Activated CD4-positive, alpha-beta T cell treated with anti-CD3 and anti-CD28 coated beads, Interleukin-2, Interleukin-4, amounts not matched to agents 100 ng/mL and 50 ng/mL, durations not matched to agents 16 hours and 8 hours (primary cell): ENCODE measurements at places on chromosomes 4 and X.
A peak's percentile ranks its signal among the peaks of the same experiment; 100 is the strongest.

DNA sequence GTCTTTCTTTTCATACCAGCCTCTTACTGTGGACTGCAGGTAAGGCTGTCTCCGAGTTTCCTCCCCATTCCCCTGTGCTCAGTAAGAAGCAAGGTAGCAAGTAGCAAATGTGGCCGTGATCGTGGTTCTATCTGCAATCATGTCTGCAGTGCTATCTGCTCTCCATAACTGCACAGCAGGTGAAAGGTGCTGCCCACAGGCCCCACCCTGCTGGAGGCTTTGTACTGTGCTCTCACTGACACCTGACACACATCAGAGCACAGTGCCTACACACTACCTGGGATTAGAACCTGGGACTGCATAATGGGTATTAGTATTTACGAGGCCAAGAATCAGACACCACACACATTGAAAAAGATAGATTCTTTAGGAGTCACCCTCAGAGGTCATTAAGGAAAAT, 15.3 kb downstream of the PGRMC1 start:
- no peak for DNase-seq

DNA sequence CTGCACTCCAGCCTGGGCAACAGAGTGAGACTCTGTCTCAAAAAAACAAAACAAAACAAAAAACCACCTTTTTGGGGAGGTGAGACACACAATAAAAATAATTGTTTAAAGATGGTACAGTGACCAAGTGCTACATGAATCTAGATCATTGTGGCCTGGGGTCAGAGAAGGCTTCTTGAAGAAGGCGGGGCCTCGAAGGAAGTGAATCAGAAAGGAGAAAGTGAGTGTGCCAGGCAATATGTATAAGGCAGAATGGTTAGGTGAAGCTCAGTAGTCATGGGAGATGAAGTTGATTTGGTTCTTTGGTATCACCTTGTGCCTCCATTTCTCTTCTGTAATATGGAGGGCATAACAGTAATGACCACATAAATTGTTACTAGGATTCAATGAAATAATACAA, 58.9 kb downstream of the DOCK11 start:
- DNase-seq, result no peak

DNA sequence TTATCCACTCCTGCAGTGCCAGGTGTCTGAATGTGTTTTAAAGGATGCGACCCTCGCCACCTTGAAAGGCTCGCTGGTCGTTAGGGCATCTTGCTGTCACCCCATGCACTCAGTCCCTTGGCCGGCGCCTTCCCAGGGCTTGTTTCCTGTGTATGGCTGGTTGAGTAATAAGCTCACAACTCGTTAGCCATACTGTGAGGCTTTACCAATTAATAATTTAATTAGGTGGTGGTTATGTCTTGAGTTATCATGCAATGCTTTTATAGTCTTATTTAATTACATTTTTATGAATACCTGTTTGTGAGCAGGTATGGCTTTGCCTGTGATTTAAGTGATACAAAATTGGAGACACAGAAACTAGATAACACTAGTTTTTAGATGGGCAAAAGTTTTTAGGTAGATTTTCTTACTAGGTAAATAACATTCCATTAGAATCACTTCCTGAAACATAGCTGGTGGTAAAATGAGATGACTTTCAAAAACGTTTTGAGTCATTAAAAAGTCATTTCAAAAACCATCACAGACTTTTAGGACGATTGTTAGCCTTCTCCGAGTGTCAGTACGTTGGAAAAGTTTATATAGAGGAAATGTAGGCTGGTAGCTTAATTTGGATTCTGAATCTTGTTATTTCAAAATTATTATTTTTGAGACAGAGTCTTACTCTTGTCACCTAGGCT, 18.2 kb downstream of the PTTG2 start:
- DNase-seq, result peak; percentile 36

DNA sequence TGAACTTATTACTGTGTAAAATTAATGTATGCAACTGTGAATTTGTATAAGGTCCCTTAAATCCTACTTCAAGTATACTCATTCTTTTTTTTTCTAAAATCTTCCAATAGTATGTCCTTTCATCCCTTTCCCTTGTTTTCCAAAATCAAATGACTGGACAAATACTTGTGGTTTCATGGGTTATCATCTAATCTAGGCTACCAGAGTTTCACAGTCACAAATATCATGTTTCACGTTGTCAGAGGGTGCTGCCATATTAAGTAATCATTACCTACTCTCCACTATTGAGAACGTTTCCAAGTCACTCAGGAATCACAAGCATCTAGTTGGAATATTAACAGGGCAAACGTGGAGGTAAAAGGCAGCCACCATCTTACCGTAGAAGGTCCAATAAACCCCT, 1235.0 kb upstream of the TENM3 start:
- no peak for DNase-seq

DNA sequence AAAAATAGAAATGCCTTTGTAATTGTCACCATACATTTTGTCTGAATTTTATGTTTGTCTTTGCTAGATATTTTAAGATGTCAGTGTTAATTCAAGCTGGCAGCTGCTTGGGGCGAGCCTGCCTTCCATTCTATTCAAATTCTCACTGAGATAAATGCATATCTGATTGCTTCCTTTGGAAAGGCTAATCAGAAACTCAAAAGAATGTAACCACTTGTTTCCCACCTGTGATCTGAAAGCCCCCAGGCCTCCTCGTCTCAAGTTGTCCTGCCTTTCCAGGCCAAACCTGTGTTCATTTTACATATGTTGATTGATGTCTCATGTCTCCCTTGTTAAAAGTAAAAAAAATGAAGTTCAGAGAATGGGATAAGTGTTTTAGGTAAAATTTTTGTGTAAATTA, 318.7 kb upstream of the TECRL start:
- DNase-seq, result no peak

DNA sequence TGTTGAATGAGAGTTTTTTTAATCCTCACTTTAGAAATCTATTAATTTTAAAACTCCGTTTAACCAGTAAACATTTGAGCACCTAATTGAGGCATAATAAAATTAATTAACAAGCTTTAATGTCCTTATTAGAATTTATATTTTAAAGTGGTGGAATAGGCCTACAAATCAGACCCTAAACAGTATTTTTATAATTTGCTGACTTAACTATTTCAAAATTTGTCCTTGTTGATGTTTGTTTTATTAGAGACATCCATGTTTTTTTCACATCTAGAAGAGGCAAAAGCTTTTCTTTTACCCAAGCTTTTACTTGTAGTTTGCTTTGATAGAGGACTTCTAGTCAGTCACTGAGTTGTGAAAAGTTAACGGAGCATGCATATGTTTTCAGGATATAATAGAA, 3.8 kb downstream of the SAP30 start:
- DNase-seq, result no peak

DNA sequence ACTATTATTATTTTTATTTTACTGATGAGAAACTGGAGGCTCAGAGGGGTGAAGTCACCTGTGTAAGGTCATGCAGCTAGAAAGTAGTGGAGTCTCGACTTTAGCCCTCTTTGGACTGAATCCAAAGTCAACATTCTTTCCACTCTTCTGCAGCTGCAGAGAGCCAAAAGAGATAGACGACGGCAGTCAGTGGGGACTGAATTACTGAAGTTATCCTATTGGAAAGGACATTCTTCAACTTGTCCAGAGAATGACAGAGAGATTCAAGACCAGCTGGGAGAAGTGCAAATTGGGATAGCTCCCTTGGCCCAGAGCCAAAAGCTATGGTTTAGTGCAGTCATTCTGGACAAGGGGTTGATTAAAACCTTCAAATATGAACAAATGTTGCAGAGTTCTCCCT, 42.5 kb downstream of the VGLL1 start:
- DNase-seq, result no peak

GRCh38 chrX:56031409-56031808, 200.7 kb upstream of the KLF8 start:
- no peak for DNase-seq

DNA sequence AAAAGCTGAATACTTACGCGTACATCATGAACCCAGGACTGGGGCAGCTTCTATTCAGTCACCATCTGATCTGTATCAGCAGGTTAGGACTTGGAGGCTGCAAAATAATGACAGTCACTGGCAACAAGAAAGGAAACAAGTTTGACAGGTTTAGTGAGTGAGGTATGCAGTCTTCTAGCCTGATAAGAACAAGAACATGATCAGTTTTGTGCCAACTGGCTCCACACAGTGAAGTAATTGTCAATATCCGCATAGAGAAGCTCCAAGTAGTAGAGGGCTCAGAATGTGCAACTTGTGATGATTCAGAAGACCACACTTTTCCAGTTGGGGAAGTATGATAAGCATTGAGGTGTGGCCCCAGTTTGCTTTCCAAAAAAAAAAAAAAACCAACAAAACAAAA, at the start of gene TMPRSS11F:
TMPRSS11F (minus strand) TSS at position 77 of the 400 bp plus-strand sequence; CDS start at position 28, 49 bp downstream.
- no peak for DNase-seq

DNA sequence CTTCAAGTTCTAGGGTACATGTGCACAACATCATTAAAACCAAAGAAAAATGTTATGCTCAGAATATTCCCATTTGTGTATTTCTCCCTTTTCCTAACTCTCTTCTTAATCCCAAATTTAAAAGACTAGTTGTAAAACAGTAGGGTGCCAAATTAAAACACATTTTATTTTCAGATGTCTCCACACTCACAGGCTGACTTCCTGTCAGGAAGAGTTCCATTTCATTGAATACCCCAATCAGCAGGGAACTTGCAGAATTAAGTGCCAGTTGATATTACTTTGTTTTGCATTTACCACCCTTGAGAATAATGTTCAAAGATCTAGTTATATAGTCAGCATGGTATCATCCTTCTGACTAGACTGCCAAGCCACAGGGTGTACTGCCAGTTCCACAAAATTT, 207.9 kb downstream of the MAB21L2 start:
- DNase-seq, result no peak

GRCh38 chrX:44747969-44748368, 95.9 kb upstream of the DUSP21 start:
- DNase-seq, result no peak

DNA sequence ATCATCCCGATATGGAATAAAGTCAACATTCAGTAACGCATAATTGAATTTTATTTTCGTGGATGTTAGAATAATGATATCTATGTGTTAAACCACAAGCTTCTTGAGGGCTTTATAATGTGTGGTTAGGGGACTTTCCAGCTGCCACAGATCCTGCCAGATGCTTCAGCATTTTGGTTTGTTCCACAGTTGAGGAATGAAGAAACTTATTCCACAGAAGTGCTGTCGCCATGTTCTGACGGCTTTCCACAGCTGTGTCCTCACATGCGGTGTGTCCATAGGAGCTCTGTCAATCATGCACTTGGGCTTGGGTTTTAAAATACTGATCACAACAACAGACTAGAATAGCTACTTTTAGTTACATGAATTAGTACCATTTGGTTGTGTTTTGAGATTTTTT, 411.9 kb downstream of the TRIML1 start:
- no peak for DNase-seq

- DNase-seq, result no peak
These were observed 378.6 kb downstream of the UNC5C start for GRCh38 chr4:95170176-95170575.

- DNase-seq, result no peak
These were observed 68.9 kb upstream of the CAPN6 start for GRCh38 chrX:111339212-111339611.

GRCh38 chr4:188139671-188140070, 430 bp downstream of the TRIML1 start:
- no peak for DNase-seq

- no peak for DNase-seq
These were observed 15.7 kb downstream of the STEEP1 start for GRCh38 chrX:119549327-119550016.

GRCh38 chrX:135512508-135513129, 7.8 kb upstream of the INTS6L start:
- no peak for DNase-seq

GRCh38 chrX:74613370-74614092, 893 bp downstream of the RLIM start:
- DNase-seq, result peak; percentile 19

DNA sequence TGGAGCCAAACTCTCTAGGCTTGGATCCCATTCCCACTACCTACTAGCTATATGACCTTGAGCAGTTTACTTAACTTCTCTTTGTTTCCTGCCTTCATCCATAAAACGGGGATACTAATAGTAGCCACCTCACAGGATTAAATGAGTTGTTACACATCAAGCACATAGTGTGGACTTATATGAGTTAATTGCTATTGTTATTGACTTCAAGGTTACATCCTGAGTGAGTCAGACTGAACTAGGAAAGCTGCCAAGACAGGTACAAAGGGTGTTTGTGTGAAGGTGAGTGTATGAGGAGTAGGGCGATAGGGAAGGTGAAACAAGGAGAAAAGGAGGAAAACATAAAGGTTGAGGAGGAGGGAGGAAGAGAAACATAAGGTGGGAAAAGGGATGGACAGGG, 32.2 kb downstream of the TFDP3 start:
- no peak for DNase-seq

DNA sequence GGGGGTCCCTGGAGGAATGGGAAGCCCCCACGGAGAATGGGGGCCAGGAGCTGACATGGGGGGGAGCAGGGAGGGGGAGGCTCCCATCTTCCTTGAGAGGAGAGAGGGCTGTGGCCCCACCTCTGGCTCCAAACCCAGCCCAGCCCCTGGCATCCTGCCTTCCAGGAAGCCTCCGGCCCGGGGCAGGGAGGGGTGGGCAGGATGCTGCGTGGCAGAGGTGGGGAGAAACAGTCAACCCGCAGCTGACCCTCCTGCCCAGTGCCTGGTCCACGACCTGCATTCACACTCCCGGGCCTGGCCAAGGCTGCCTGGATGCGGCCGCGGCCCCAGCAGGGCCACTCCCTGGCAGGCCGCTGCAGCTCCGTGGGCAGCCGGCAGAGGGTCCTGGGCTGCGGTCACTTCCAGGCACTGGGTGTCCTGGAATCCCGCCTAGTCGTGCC, 39.0 kb downstream of the CPLX1 start:
- no peak for DNase-seq

DNA sequence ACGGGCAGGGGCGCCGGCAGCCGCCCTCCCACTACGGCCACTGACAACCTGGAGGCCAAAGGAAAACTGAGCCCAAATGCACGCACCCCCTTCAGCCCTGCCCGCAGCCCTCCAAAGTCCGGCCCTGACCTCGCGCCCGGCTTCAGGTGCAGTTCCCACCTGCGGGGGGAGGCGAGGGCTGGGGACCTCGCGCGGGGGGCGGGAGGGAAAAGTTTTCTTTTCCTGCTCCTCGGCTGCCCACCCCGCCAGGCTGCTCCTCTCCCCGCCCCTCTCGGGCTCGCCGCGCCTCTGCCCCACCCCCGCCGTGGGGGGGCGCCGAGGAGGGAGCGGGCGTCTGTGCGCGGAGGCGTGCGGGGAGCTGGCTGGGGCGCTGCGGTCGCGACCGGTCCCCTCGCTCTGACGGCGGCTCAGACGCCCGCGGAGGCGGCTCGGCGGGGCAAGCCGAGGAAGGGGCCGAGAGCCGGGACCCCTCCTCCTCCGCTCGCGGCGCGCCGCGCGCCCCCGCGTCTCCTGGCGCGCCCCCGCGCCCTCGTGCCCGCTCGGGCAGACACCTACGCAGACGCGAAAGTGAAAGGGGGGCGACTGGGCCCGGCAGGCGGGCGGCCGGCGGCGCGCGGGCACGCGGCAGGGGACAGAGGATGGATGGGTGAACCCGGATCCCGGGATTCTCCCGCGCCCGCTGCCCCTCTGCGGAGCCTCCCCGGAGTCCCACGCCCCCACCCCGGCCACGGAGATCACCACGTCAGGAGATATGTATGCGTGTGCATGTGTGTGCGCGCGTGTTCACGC, 3.1 kb upstream of the NR3C2 start:
- peak; percentile 14 for DNase-seq
